Activated CD4-positive, alpha-beta T cell treated with anti-CD3 and anti-CD28 coated beads for 4 hours (primary cell): ENCODE measurements at places on chromosomes 11 and 22.

GRCh38 chr11:95517453-95517852 lies 272.1 kb downstream of the FAM76B start:
- DNase-seq, result no peak

DNA sequence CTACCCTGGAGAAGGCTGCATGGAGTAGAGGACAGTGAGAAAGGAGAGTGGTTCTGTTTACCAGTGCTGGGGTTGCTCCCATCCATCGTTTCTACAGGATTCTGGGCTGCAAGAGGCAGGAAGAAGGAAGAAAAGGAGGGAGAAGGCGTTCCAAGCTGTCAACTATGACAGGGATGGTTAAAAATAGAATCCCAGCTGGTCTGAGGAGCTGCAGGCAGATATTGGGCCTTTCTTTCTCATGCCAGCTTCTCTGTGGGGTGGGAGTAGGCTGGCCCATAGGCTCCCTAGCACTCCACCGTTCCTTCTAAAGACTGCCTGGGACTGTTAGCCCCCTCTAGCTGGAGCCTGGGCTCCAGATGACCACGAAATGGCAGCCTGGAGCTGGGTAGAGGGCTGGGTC lies 13.6 kb downstream of the CCKBR start:
- no peak for DNase-seq

GRCh38 chr22:39624501-39624821 lies 53.9 kb downstream of the CACNA1I start:
- DNase-seq, result no peak

DNA sequence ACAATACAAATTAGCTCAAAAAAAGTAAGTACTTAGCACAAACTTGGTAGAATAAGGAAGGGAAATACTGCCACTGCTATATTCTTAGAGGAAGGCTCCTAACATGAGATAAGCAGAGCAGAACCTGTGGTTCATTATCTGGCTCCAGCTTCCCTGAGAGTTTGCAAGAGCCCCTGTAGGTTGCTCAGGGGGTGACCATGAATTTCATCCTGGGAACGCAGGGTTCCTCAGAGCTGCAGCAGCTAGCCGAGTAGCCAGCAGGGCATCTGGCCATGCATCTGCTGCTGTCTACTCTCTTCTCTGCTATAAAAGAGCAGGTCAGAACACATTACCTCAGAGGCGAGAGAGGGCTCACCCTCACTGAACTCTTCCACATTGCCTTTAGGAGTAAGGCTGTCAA lies 67.3 kb downstream of the TRPC6 start:
- no peak for DNase-seq

GRCh38 chr11:78798663-78799062 lies 224.0 kb upstream of the NARS2 start:
- no peak for DNase-seq

GRCh38 chr22:34294986-34295385 lies 374.7 kb upstream of the LARGE1 start:
- no peak for DNase-seq

DNA sequence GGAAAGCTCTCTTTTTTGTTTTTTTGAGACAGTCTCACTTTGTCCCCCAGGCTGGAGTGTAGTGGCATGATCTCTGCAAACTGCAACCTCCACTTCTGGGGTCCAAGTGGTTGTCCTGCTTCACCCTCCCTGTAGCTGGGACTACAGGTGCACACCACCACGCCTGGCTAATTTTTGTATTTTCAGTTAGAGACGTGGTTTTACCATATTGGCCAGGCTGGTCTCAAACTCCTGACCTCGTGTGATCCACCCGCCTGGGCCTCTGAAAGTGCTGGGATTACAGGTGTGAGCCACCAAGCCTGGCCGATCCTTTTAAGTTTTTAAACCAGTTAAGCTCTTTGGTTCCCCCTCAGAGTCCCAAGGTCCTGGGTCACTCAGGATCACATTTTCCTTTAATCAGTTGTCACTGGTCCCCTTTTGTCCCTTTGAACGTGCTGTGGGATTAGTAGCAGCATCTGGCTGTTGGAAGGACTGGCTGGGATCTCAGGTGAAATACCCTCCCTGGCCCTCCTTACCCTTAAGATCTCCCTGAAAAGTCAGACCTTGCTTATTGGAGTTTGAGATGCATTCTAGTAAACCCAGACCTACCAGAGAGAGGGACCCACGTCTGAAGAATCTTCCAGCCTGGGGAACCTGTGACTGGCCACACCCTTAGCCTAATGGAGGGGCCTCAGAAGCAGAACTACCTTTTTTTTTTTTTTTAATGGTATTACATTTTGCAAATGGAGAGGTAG lies 8.1 kb downstream of the MALAT1 start:
- DNase-seq, result peak; percentile 40

DNA sequence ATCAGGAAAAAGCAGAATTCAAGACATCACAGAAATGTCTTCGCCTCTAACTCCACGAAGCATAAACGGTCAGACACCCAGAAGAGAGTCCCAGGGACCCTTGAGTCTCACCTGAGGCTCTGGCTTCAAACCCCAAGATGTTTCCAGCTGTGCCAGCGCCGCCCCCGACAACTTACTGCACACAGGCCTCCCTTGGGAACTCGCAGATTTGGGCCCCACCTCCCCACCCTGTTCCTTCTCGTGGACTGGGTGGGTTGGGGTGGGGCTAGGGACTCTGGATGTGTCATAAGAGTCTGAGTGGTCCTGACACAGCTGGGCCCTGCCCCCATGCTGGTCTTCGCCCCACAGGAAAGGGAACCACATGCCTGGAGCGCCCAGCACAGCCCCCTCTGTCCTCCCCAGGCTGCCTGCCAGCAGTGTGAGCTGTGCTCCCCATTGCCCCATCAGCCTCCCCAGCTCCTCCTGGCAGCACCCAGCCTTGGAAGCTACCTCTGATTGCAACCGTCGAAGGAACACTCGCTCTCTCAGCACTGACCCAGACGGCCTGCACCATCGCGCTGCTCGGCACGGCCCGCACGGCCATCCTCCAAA lies 147.5 kb downstream of the CRYBB2 start:
- no peak for DNase-seq

DNA sequence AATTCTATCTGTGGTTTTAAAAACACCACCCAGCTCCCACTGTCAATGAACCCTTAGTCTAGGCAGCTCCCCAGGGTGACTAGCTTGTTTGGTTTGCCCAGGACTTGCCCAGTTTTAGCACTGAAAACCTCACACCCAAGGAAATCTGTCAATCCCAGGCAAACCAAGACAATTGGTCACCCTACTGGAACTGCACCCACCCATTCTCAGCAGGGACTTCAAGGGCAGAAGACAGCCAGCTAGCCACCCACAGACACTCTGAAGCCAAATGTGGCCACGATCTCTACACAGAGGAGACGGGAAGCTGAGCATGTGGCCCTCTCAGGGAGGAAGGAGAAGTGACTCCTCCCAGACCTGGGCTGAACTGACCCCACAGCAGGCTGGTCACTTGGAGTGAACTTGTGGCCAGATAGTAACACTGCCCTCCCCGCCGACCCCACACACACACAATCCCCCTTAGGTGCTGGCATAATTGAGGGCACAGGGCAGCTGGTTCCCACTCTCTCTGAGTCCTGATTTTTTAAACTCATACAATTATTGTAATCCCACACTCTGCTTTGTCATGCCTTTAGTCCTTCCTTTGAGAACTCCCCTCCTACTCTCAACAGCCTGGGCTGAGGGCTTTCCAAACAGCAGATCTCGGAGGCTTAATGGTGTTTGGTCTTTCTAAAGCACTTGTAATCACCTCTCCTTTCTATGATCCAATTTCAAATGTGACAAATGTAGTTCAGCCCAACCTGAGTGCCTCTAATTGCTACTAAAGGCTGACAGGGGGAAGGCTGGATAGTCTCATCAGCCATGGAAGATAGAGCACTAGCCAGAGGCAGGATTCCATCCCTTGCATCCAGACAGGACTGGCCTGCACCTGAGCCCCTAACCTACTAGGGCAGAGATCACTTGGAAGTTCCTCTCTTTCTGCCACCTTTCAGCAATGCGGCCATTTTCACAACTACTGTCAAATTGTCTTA lies 74.7 kb upstream of the DRD2 start:
- DNase-seq, result no peak

GRCh38 chr11:2446590-2447252 lies 1.9 kb downstream of the KCNQ1 start:
- DNase-seq, result no peak
